ENCODE measurements at places on chromosomes 4 and X. TPM values are rescaled to one million over a fixed set of nuclear protein-coding genes. Genes with fewer than 3 reads are reported as not detected.

The CXorf65 gene
- not detected for total RNA-seq

GRCh38 chr4:141713185-141713584 is 76.8 kb downstream of the IL15 start:
- H3K4me3 ChIP-seq, result no peak overlapping the region
- H3K27me3 ChIP-seq, result no peaks in the 10 kb centered on the region
- H3K4me1 ChIP-seq, result no peaks in the 10 kb centered on the region
- no peaks in the 10 kb centered on the region for H3K36me3 ChIP-seq
- no peak overlapping the region for H3K27ac ChIP-seq

GRCh38 chr4:183732296-183732695 is 73.2 kb downstream of the TRAPPC11 start:
- H3K4me3 ChIP-seq, result no peak overlapping the region
- H3K27me3 ChIP-seq, result no peaks in the 10 kb centered on the region
- no peaks in the 10 kb centered on the region for H3K4me1 ChIP-seq
- no peak for DNase-seq
- H3K36me3 ChIP-seq, result no peaks in the 10 kb centered on the region
- H3K27ac ChIP-seq, result no peak overlapping the region

DNA sequence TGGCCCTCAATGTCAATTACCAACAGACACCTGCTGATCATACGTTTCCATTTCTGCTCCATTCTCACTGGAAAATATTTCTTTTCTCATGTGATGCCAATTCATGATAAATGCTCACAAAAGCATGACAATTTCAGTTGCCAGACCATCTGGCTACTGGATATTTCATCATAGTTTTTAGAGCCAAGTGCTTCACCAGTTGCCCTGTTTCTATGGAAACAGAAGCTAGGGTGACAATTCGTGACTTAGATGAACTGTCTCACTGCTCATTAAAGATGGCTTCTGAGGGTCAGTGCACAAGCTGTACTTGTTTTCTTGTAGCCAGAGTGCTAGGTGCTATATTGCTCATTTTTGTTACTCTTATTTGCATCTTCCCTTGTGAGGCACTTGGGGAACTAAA is 184.9 kb downstream of the COMMD8 start:
- H3K4me3 ChIP-seq, result no peak overlapping the region
- no peak for DNase-seq
- H3K4me1 ChIP-seq, result no peaks in the 10 kb centered on the region
- no peaks in the 10 kb centered on the region for H3K36me3 ChIP-seq
- no peak overlapping the region for H3K27ac ChIP-seq

GRCh38 chr4:15416357-15417232 is 11.2 kb upstream of the C1QTNF7 start:
- no peaks in the 10 kb centered on the region for H3K27me3 ChIP-seq
- H3K4me1 ChIP-seq, result no peaks in the 10 kb centered on the region
- H3K27ac ChIP-seq, result no peak overlapping the region
- no peaks in the 10 kb centered on the region for H3K36me3 ChIP-seq
- H3K4me3 ChIP-seq, result no peak overlapping the region

The CT45A3 gene
- total RNA-seq, result not detected

DNA sequence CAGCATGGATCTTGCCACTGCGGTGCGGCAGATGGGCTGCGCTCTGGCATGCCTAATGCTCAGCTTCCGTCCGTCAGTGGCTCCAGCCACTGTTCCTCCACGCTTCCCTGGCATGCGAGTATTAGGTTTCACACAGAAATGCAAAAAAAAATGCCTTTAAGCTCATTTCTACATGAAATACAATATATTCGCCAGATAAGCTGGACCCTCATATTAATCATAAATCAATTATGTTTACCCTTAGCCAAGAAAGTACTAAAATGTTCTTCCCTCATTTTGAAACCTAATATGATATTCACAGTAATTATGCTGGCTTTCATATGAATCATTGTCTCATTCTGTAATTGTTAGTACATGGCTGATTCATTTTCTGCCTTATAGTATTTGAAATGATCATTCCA is 115.5 kb upstream of the FAM241A start:
- H3K4me1 ChIP-seq, result no peaks in the 10 kb centered on the region
- no peaks in the 10 kb centered on the region for H3K36me3 ChIP-seq
- H3K4me3 ChIP-seq, result no peak overlapping the region
- H3K27me3 ChIP-seq, result no peaks in the 10 kb centered on the region
- H3K27ac ChIP-seq, result no peak overlapping the region
- DNase-seq, result no peak

The TLL1 gene
- 3.8 TPM for total RNA-seq

The TLR6 gene
- 0.26 TPM for total RNA-seq

The UCP1 gene
- not detected for total RNA-seq

The ATRX gene
- 103 TPM for total RNA-seq

- no peak overlapping the region for H3K4me3 ChIP-seq
- no peak overlapping the region for H3K27ac ChIP-seq
- H3K36me3 ChIP-seq, result peaks cover 10% of the 10 kb centered on the region
- DNase-seq, result peak; percentile 49
Measured at GRCh38 chr4:56183344-56183959, 203.8 kb downstream of the AASDH start.

- no peaks in the 10 kb centered on the region for H3K27me3 ChIP-seq
- DNase-seq, result no peak
- H3K4me3 ChIP-seq, result no peak overlapping the region
- H3K27ac ChIP-seq, result no peak overlapping the region
- no peaks in the 10 kb centered on the region for H3K36me3 ChIP-seq
- H3K4me1 ChIP-seq, result no peaks in the 10 kb centered on the region
Measured at GRCh38 chr4:184913356-184914143, 87.8 kb upstream of the ACSL1 start.

The SUPT20HL2 gene
- not detected for total RNA-seq

- H3K27me3 ChIP-seq, result no peaks in the 10 kb centered on the region
- H3K36me3 ChIP-seq, result no peaks in the 10 kb centered on the region
- no peak overlapping the region for H3K4me3 ChIP-seq
- no peak for DNase-seq
- H3K27ac ChIP-seq, result no peak overlapping the region
- no peaks in the 10 kb centered on the region for H3K4me1 ChIP-seq
Measured at GRCh38 chr4:25307596-25307995, 5.0 kb upstream of the ZCCHC4 start.

The SULT1E1 gene
- total RNA-seq, result not detected

The PNCK gene
- total RNA-seq, result 12.9 TPM

GRCh38 chr4:3494462-3494871 is 31.4 kb downstream of the DOK7 start:
- peak overlapping the region; percentile 83 for H3K27ac ChIP-seq
- no peak overlapping the region for H3K4me3 ChIP-seq
- no peak for DNase-seq
- peaks cover 31% of the 10 kb centered on the region for H3K27me3 ChIP-seq
- no peaks in the 10 kb centered on the region for H3K36me3 ChIP-seq

- DNase-seq, result no peak
- H3K27ac ChIP-seq, result no peak overlapping the region
- H3K36me3 ChIP-seq, result no peaks in the 10 kb centered on the region
- peaks cover 9% of the 10 kb centered on the region for H3K4me1 ChIP-seq
Measured at GRCh38 chr4:147985376-147985775, 253.5 kb downstream of the ARHGAP10 start.

All from endodermal cell (in vitro differentiated cells).